ENCODE measurements at places on chromosomes 12 and 14.

GRCh38 chr12:104502638-104503037 lies 45.9 kb downstream of the CHST11 start:
- DNase-seq, result no peak

- no peak for DNase-seq
Measured at GRCh38 chr12:122959566-122960192, 6.6 kb downstream of the ABCB9 start.

- no peak for DNase-seq
Measured at GRCh38 chr12:124603831-124604251, 36.4 kb upstream of the NCOR2 start.

DNA sequence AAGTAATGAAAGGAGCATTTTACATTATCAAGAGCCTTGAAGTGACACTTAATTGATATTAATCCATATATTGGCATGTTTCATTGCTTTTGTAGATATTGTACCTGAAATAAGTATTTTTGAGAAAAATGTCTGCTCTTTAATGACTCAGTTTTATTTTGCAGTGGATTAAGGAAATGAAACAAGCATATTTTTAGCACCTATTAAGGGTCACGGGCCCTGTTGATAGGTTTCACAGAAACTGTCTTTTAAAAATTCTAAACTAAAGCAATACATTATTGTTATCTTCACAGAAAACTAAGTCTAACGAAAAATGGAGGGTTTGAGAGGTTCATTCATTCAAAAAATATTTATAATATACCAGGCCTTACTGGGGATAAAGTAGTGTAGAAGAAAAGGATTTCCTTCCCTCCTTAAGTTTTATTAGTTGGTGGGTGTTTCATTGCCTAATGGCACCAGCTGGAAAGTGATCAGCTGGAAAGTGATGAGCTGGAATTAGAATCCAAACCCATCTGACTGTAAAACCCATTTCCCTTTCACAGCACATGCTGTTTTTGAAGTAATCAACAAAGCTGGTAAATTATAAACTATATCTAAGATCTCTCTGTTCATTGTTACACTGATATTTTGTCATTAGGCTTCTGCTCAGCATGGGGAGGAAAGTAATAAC lies 54.2 kb downstream of the PTPRQ start:
- no peak for DNase-seq

- no peak for DNase-seq
Measured at GRCh38 chr12:14505626-14506596, 61.8 kb downstream of the PLBD1 start.

DNA sequence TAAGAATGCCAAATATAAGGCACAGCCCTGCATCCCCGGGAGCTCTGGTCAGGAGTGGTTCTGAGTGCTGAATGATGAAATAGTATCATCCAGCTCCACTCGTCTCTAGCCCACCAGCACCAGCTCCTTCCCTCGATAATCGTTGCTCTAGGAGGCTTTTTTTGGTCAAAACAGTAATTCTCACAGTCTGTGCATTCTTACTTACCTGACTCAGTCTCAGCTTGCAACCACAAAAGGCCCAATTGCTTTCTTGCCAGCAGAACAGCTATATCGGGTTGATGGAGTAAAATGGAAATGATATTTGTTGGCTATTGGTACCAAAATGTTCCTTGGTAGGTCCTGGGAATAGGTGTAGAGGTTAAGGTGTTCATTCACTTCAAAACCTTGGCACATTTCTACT lies 94.8 kb downstream of the BMP4 start:
- no peak for DNase-seq

GRCh38 chr14:86020841-86021240 lies 490.9 kb downstream of the FLRT2 start:
- DNase-seq, result no peak

DNA sequence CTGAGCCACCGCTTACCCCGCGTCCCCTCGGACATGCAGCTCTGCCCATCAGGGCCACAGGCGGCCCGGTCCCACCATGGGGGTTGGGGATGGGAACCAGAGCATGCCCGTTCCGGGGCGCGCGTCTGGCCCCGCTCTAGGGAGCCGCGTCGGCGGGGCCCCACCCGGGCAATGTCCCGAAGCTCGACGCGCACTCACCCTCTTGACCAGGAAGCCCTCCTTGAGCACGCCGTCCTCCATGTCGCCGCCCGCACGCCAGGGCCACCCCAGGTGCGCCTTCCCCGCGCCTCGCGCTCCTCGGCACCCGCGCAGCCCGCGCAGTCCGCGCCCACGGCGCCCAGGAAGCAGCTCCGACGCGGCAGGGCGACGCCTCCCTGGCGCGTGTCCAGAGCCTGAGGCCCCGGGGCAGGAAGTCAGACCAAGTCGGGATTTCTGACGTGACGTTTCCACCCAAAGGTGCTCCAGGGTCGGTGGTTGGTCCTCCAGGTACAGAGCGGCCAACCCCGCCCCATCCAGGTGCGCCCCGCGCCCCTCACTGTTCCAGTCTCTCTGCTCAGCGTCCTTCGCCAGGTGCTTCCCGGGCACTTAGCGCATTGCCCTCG lies at the start of gene PLEK2:
Gene PLEK2, minus strand, starts transcription at position 346 of the 602 bp plus-strand sequence. Its CDS starts 106 bp downstream, at position 240.
- no peak for DNase-seq

GRCh38 chr14:92539875-92540274 lies 26.3 kb downstream of the RIN3 start:
- DNase-seq, result no peak

DNA sequence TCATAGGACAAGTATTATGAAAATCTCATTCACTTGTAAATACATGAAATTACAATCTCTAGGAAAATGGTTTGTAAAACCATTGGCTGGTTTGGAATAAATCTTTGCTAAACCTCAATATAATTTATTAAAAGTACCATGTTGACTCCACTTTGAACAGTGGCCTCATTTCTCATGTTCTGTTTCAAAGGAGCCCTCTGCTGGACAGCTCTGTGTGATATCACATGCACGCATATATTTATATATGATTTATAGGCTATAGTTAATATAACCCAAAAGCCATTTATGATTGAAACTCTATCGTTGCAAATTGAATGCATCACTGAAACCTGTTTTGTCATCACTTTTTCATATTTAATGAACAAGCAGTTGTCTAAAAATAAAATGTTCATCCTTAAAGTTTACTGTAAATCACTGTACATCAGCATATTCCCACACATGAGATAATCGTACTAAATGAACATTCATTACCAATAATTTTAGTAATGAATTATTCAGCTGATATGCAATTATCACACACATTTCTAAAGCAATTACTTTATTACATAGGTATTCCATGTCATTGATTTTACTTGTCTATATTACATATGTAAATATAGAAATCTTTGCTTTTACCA lies 493.8 kb downstream of the NPAS3 start:
- DNase-seq, result no peak

- DNase-seq, result no peak
Measured at GRCh38 chr12:121403721-121404120, 3.8 kb downstream of the RNF34 start.

DNA sequence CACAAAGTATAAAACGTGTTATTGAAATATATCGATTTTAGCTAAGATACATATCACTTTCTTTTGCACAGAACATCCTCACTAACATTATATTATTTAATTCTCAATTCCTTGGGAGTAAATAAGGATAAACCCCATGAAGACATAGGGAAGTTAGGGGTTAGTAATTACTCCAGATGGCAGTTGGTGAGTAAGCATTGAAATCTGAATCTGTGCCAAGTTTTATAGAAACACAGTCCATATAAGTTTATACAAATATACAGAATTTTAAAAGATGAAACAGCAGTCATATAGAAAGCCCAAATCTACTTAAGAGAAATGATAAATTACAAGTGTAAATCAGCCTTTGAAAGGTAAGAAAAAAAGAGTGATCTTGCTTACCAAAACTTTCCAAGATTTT lies 200.4 kb upstream of the SYT10 start:
- no peak for DNase-seq

DNA sequence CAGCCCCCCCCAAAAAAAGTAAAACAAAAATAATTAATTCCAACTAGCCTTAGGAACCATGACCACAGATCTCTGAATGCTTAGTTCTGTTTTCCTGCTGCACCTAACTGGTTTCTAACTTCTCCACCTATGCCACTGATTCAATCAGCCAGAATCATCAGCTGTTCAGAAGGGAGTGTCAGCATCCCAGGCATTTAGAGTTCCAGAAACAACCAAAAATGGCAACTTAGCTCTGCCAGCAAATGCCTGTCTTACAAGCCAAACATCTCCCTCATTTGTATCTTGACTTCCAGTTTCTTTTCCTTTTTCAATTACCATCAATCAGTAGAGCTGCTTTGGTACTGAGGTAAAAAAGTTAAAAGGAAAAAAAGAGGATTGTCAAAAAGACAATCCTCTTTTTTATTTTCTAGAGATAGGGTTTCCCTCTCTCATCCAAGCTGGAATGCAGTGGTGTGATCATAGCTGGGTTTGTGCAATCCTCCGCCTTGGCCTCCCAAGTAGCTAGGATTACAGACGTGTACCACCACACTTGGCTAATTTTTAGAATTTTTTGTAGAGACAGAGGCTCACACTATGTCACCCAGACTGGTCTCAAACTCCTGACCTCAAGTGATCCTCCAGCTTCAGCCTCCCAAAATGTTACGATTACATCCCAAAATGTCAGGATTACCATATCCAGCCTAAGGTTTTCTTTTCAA lies 45.2 kb upstream of the ISM2 start:
- DNase-seq, result no peak
